ENCODE measurements at places on chromosomes 1 and 21.

GRCh38 chr21:44299458-44300261, at the start of gene PFKL:
TSS of gene PFKL (plus strand) at chr21:44300053. CDS start at chr21:44300106, 53 bp downstream.
- no peak for DNase-seq

GRCh38 chr1:229225331-229225782, 45.6 kb upstream of the RAB4A start:
- DNase-seq = no peak

- DNase-seq = no peak
Observed at GRCh38 chr1:9228609-9229008, 6.0 kb upstream of the H6PD start.

DNA sequence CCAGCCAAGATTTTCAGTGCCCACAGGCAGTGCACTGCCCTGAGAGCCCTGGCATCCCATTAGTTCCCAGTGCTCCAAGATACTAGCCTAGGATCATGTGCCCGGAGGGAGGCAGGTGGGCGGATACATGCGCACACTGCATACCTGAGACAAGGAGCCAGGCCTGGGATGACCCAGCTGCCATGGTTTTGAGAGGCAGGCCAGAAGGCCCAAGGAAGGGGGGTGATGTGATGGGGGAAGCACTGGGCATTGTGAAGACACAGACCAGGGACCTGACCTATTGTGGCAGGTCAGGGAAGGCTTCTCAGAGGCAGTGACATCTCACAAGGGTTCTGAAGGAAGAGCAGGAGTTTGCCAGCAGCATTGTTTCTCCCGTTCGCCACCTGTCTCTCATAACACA, 3.6 kb downstream of the ZC3H12A start:
- no peak for DNase-seq

- DNase-seq = no peak
Observed at GRCh38 chr1:69272684-69273083, 295.0 kb upstream of the LRRC7 start.

GRCh38 chr1:243233908-243234307, 21.2 kb downstream of the CEP170 start:
- DNase-seq = no peak

- no peak for DNase-seq
Observed at GRCh38 chr1:50060279-50060678, 36.5 kb upstream of the AGBL4 start.

- DNase-seq = no peak
Observed at GRCh38 chr1:66197785-66198184, 336.2 kb upstream of the SGIP1 start.

GRCh38 chr1:40703316-40703715, 11.8 kb downstream of the NFYC start:
- DNase-seq = no peak

DNA sequence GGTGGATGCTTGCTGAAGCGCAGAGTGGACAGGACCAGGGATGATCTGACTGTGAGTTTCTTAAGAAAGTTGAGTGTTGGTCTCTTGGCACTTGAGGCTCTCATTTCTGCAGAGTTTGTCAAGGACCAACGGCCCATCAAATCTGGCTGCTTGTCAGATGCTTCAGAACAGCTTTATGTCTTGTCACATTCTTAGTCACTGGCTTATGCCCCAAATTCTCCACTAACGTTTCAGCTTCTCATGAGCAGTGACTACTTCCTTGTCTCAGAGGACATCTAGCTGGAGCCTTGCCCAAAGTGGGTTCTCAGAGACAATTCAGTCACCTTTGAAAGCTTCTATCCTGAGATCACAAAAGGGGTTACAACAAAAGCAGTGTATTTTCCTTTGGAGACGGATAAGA, 92.3 kb downstream of the ST6GALNAC5 start:
- DNase-seq = no peak

DNA sequence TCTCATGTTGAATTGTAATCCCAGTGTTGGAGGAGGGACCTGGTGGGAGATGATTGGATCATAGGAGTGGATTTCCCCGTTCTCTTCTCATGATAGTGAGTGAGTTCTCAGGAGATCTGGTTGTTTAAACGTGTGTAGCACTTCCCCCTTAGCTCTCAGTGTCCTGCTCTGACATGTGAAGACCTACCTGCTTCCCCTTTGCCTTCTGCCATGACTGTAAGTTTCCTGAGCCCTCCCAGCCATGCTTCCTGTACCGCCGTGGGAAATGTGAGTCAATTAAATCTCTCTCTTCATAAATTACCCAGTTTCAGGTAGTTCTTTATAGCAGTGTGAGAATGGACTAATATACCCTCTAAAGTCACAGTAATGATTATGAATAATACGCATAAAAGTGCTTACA, 248.4 kb upstream of the LRRC7 start:
- no peak for DNase-seq

- DNase-seq = no peak
Observed at GRCh38 chr1:104807590-104807989, 1057.9 kb downstream of the AMY1C start.

DNA sequence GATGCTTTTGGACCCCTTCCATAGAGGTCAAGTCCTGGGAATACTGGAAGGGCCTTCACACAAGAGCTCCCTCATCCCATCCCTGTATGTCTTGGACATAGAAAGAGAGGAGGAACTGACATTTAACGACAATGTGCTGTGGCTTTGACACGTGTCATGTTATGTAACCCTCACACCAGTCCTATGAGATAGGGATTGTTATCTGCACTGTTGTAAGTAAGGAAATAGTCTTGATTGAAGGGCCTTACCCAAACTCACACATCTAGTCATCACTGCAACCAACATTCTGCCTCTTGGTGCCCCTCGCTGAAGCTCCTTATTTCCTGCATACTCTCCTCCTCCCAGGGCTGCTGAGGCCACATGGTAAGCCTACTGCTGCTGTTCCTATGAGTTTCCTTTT, 63.7 kb upstream of the ANGPTL1 start:
- no peak for DNase-seq

DNA sequence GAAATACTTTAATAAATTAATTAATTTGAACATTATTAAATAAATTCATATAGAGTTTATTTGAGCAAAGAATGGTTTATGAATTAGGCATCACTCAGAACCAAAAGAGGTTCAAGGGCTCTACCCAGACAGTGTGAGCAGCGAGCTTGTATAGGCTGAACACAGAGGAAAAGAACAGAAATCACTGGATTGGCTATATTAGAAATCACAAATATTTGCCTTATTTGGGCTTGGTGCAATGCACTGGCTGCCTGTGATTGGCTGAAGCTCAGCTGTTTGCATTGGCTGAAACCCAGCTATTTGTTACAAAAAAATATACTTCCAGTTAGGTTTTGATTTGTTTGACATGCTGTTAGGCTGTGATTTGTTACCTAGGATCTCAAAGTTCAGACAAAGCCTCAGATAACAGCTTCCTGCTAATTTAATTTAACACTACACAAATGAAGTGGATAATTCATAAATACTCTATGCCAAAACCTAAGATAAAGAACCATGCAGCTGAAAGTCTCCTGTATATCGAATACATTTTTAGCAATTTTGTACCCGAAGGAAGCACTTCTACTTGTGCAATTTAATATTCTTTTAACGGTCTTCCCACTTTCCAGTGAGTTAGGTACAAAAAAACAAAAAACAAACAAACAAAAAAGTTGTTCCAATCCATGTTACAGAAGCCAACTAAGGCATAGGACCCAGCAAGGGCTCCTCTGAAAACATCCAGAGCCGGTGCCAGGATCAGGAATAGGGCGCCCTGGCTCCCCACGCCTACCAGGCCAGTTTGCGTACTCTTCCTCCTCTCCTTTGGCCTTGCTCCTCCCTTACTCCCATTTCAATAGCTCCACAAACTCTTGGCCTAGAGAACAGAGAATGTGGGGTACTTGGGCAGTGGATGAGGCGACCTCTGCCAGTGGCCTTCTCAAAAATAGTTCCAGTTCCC, 179.1 kb downstream of the DUSP10 start:
- no peak for DNase-seq

- no peak for DNase-seq
Observed at GRCh38 chr1:169571450-169571849, 14.8 kb downstream of the F5 start.

DNA sequence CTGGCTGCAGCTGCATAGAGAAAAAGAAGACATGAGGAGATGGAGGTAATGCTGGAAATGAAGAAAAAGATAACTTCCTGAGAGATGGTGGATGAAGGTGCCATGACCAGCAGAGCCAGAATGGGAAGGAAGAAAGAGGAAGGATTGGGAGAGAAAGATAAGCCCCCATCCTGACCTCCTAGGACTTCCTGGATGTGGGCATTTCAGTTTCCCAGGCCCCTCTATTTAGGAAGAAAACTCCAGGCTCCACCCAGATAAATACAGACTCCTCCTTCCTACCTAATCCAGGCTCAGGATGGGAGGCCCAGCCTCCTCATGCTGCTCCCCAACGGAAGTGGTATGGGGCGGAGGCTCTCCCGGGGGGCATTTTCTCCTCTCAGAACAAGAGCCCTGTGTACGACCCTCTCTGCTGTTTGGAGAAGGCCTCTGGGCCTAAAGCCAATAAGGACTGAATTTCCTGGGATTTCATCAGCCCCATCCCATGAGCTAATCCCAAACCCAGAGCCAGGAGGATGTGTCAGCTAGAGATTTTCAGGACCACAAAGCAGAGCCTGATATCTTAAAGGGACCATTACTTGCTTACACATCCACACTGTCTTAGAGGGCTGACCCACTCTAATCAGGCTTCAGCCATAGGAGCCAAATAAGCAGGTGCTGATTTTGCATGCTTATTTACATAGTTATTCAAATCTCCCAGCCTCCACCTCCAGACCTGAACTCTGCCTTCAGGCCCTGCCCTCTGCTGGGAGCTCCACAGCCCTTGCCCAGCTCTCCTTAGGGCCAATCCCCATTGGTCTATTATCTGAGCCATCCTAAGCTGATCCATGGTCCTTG, 5.1 kb upstream of the ARHGEF2 start:
- no peak for DNase-seq

DNA sequence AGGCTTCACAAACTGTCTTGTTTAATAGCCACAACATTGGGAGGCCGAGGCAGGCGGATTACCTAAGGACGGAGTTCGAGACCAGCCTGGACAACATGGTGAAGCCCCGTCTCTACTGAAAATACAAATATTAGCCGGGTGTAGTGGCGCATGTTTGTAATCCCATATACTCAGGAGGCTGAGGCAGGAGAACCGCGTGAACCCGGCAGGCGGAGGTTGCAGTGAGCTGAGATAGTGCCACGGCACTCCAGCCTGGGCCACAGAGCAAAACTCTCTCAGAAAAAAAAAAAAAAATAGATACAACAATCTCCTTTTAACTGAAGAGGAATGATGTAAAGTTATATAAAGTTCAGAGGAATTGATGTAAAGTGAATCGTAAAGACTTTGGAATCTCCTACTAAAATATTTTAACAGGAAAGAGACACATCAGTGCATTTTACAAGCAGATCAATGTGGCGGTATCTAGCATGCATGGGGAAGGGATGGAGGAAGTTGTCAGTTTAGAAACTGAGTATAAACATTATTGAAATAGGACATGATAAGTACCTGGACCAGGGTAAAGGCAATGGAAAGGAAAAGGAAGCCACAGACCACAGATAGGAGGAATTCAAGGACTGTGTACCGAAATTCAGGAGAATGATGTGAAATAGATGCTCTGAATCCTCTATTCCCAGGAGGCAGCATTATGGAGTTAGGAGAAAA, 41.5 kb downstream of the PTPRC start:
- no peak for DNase-seq

- DNase-seq = no peak
Observed at GRCh38 chr1:117788014-117788413, 141.4 kb downstream of the GDAP2 start.

DNA sequence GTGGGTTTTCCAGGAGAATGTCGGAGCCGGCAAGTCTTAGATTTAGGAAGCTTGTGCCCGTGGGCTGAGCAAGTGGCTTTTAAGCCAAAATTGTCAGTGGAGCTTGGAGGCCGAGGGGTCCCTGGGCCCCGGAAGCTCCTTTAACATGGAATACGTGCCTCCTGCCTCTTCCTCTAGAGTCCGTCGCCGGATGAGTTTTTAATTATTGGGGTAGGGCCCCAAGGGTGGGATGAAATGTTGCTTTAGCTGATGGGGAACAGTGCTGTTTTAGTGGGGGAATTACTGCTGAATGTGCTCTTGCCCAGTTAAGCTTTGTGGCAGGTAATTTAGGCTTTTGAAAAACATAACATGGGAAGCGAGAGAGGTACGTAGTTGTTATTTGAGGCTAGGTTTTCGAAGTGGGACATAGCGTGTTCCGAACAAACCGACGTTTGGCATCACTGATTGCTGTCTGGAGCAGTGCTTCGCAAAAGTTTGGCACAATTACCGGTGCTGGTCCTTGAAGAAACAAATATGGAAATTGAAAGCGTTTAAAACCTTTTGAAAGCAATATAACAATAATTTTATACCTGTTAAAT, 786 bp downstream of the RPL5 start:
- DNase-seq = no peak

DNA sequence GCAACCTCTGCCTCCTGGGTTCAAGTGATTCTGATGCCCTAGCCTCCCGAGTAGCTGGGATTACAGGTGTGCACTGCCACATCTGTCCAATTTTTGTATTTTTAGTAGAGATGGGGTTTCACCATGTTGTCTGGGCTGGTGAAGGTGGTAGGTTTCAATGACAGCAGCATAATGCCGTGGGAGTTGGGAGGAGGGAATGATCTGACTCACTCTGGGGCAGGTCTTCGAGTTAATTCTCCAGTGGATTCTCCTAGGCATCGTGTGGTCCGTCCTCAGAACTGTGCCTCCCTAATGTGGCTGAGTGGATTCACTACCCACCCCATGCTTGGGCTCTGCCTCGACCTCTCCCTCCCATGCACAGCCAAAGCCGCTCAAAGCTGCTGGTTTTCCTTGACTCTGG, 1.7 kb upstream of the GPR37L1 start:
- DNase-seq = no peak

DNA sequence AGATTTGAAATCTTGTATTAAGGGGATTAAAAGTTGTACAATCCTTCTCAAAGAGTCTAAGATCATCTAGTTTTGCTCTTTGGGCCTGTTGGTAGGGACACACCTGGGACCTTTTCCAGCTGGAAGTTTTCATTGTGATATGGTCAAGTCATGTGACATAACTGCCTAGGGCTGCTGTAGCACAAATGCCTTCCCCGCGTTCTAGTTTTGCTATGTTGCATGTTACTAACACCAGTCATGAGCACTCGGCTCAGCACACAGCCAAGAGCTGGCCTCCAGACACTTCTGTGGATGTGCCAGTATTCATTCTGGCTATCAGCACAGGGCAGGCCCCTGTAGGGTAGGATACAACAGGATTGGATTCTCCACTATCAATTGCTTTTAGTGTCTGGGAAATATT, 14.6 kb upstream of the FLG2 start:
- DNase-seq = no peak

DNA sequence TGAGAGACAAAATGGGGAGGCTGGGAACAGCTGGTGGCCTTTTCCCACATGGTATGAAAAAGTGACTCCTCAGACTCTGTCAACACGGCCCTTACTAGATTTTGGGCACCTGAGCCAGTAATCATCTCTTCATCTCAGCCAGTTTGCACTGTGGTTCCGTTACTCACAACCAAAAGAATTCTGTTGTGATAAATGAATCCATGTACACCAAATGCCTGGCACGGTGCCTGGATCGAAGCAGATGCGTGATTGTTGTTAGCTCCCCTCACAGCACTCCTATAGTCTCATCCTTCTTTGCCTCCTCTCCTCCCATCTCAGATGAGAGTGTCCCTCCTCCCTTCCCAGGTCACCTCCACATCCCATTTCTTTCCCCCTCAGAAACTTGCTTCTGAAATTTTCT, 57.9 kb upstream of the GJB5 start:
- DNase-seq = no peak

- no peak for DNase-seq
Observed at GRCh38 chr1:229109320-229109761, 161.6 kb upstream of the RAB4A start.

- DNase-seq = peak; percentile 99
Observed at GRCh38 chr21:46323710-46324389, at the start of the genes C21orf58 and PCNT. TSS of gene C21orf58 (minus strand) at chr21:46323870. CDS start at chr21:46322738, 1,132 bp downstream. TSS of gene PCNT (plus strand) at chr21:46324156. CDS start at chr21:46324229, 73 bp downstream.

Data from NCI-H187 (cell line).